Left lung (tissue), 14 donors: ENCODE measurements at places on chromosomes 16 and 17.
A peak's percentile ranks its signal among the peaks of the same experiment; 100 is the strongest.

GRCh38 chr16:66052745-66053144, 313.7 kb upstream of the CDH5 start:
- H3K36me3 ChIP-seq: no peaks in the 10 kb centered on the region
- DNase-seq: no peak
- no peaks in the 10 kb centered on the region for H3K27me3 ChIP-seq
- H3K4me3 ChIP-seq: no peak overlapping the region

DNA sequence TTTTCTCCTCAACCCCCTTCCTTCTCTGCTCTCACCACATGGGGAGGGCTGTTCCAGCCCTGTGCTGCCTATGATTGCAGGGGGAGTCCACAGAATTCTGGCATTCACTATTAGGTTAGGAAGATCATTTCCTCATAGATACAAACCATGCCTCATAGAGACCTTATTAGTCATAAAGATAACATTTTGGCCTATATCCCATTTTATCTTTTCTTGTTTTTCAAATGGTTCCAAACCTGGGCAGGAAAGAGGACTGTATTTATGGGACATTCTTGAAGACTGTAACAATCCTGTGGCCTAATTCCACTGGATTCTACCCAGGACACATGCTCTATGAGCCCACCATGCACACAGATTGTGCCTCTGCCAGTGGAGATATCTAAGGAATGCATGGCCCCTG, 51.7 kb downstream of the ASIC2 start:
- H3K36me3 ChIP-seq: no peaks in the 10 kb centered on the region
- DNase-seq: no peak
- no peak overlapping the region for H3K4me3 ChIP-seq
- H3K27me3 ChIP-seq: no peaks in the 10 kb centered on the region
- no peak overlapping the region for H3K27ac ChIP-seq
- no peaks in the 10 kb centered on the region for H3K4me1 ChIP-seq

DNA sequence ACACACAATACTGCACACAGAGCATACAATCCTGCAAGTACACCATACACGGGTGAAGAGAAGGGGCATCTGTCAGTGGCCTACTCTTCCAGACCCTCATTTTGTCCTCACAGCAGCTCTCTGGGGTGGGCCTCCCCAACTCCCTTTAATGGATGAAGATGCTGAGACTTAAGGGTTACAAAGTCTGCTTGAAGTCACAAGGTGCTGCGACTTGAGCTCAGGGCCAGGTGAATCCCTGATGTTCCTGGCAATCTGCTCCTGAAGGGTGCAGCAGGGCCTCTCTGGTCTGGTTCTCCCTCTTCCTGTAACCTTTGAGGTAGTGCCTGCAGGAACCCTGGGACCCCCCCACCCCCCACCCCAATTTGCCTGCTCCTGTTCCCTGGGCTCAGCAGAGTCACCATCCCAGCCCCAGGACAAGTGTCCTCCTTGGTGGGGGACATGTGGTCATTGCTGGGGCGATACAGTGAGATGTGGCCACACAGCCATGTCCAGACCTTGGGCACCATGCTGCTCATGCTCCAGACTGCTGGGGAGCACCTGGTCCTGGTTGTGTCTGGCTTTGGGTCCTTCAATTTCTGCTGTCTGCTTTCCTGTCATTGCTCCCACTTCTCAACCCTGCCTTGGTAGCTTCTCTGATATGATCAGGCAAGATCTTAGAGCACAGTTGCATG, 107.5 kb downstream of the METRNL start:
- H3K36me3 ChIP-seq: no peaks in the 10 kb centered on the region
- H3K27me3 ChIP-seq: no peaks in the 10 kb centered on the region
- no peak for DNase-seq
- no peak overlapping the region for H3K27ac ChIP-seq
- H3K4me3 ChIP-seq: no peak overlapping the region

DNA sequence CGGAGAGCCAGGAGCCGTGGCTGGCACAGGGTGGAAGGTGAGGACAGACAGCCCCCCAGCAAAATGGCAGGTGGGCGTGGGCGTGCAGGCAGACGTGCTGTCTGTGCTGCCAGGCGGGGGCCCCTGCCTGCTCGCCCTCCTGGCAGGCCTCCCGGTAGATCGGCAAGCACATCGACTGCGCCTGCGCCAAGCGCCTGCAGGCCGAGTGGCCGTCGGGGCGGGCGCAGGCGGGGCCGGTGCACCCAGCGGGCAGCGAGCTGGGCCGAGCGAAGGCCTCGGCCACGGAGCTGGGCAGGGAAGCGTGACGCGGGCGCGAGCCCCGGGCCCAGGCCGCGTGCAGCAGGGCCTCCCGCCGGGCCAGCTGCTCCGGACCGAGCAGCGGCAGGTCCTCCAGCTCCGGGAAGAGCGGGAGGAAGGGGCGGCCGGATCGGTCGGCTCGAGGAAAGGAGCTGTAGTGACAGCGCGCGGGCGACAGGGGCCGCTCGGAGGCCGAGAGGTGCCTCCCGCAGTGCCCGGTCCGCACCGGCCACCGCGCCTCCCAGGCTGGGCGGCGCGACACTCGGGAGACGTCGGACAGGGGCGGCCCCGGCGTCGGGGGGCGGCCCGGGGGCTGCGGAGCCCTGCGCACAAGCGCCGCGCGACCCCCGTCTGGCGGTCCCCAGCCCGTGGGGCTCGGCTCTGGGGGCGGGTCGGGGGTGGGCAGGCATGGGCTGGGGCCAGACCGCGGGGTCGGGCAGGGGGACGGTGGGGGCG, 16.9 kb downstream of the GRIN2C start:
- peaks cover 16% of the 10 kb centered on the region for H3K4me1 ChIP-seq
- peak; percentile 74 for DNase-seq
- H3K4me3 ChIP-seq: peak overlapping the region; percentile 36

DNA sequence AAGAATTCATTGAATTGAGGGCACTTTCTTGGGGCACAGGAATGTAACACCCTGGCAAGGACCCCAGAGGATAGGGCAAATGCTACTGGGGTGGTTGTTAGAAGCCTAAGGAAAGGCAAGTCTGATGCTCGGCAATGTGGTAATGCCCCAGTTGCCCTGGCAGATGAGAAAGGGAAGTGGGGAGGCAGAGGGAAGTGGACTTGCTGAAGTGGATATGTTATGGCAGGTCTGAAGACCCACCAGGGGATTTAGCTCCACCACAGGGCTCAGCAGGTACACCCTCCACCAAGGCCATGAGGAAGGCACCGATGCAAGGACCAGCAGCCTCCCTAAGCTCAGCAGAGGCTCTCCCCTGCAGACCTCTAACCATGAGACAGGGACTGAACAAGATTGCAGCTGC, 184.8 kb downstream of the IRX5 start:
- no peak overlapping the region for H3K4me3 ChIP-seq
- H3K36me3 ChIP-seq: no peaks in the 10 kb centered on the region
- no peaks in the 10 kb centered on the region for H3K27me3 ChIP-seq
- no peaks in the 10 kb centered on the region for H3K4me1 ChIP-seq

DNA sequence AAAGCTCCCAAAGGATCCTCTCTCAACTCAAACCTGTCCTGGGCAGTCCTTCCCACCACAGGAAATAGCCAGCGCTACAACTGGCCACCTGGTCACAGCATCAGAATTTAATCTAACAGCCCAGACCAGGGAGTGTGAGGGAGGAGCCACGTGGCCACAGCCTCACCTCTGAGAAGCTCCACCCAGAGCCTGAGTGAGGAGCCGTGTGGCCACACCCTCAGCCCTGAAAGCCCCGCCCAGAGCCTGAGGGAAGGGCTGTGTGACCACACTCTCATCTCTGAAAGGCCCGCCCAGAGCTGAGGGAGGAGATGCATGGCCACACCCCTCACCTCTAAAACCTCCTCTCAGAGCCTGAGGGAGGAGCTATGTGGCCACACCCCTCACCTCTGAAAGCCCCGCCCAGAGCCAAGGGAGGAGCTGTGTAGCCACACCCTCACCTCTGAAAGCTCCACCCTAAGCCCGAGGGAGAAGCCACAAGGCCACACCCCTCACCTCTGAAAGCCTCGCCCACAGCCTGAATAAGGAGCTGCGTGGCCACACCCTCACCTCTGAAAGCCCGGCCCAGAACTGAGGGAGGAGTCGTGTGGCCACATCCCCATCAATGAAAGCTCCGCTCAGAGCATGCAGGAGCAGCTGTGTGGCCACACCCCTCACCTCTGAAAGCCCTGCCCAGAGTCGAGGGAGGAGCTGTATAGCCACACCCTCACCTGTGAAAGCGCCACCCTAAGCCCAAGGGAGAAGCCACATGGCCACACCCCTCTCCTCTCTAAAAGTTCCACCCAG, 28.6 kb downstream of the SLC38A8 start:
- peak; percentile 83 for DNase-seq
- no peak overlapping the region for H3K4me3 ChIP-seq
- no peaks in the 10 kb centered on the region for H3K36me3 ChIP-seq
- H3K4me1 ChIP-seq: no peaks in the 10 kb centered on the region
- H3K27me3 ChIP-seq: no peaks in the 10 kb centered on the region
- H3K27ac ChIP-seq: no peak overlapping the region

GRCh38 chr16:23966597-23967394, 131.0 kb downstream of the PRKCB start:
- no peak overlapping the region for H3K27ac ChIP-seq
- no peak for DNase-seq
- H3K4me1 ChIP-seq: no peaks in the 10 kb centered on the region
- H3K36me3 ChIP-seq: no peaks in the 10 kb centered on the region
- no peak overlapping the region for H3K4me3 ChIP-seq

- H3K4me1 ChIP-seq: no peaks in the 10 kb centered on the region
- H3K4me3 ChIP-seq: no peak overlapping the region
- no peak for DNase-seq
- H3K27ac ChIP-seq: no peak overlapping the region
- H3K36me3 ChIP-seq: peaks cover 6% of the 10 kb centered on the region
- H3K27me3 ChIP-seq: no peaks in the 10 kb centered on the region
Measured at GRCh38 chr16:57434003-57434402, 13.2 kb downstream of the CIAPIN1 start.

GRCh38 chr17:17580662-17581470, 10.6 kb downstream of the PEMT start:
- no peaks in the 10 kb centered on the region for H3K4me1 ChIP-seq
- H3K4me3 ChIP-seq: no peak overlapping the region
- H3K36me3 ChIP-seq: no peaks in the 10 kb centered on the region
- no peak overlapping the region for H3K27ac ChIP-seq
- no peaks in the 10 kb centered on the region for H3K27me3 ChIP-seq

- H3K27ac ChIP-seq: no peak overlapping the region
- H3K4me3 ChIP-seq: no peak overlapping the region
- H3K27me3 ChIP-seq: no peaks in the 10 kb centered on the region
Measured at GRCh38 chr17:72998343-72998742, 94.1 kb downstream of the SLC39A11 start.

DNA sequence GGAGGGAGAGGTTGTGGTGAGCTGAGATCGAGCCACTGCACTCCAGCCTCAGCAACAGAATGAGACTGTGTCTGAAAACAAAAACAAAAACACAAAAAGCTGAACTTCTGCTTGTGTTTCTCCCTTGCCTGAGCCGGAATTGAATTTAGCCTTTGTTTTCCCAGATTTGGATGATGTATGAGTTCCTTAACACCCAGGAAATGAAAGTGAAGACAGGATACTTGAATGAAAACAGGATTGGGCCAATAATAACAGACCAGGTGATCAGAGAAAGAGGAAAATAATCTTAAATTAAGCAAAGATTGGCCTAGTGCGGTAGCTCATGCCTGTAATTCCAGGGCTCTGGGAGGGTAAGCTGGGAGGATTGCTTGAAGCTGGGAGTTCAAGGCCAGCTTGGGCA, 1.6 kb upstream of the NUPR1 start:
- H3K4me3 ChIP-seq: no peak overlapping the region
- H3K27me3 ChIP-seq: no peaks in the 10 kb centered on the region
- no peaks in the 10 kb centered on the region for H3K36me3 ChIP-seq
- no peak overlapping the region for H3K27ac ChIP-seq
- no peak for DNase-seq
- H3K4me1 ChIP-seq: peaks cover 11% of the 10 kb centered on the region

- H3K4me1 ChIP-seq: peaks cover 93% of the 10 kb centered on the region
- peak overlapping the region; percentile 30 for H3K27ac ChIP-seq
- H3K4me3 ChIP-seq: no peak overlapping the region
- no peaks in the 10 kb centered on the region for H3K27me3 ChIP-seq
- no peak for DNase-seq
- H3K36me3 ChIP-seq: no peaks in the 10 kb centered on the region
Measured at GRCh38 chr17:77383613-77384608, 243.1 kb downstream of the SEC14L1 start.

- H3K4me1 ChIP-seq: no peaks in the 10 kb centered on the region
- no peak overlapping the region for H3K27ac ChIP-seq
- H3K27me3 ChIP-seq: no peaks in the 10 kb centered on the region
- H3K4me3 ChIP-seq: no peak overlapping the region
- DNase-seq: peak; percentile 3
- no peaks in the 10 kb centered on the region for H3K36me3 ChIP-seq
Measured at GRCh38 chr17:80812362-80813088, 179.1 kb upstream of the CHMP6 start.

DNA sequence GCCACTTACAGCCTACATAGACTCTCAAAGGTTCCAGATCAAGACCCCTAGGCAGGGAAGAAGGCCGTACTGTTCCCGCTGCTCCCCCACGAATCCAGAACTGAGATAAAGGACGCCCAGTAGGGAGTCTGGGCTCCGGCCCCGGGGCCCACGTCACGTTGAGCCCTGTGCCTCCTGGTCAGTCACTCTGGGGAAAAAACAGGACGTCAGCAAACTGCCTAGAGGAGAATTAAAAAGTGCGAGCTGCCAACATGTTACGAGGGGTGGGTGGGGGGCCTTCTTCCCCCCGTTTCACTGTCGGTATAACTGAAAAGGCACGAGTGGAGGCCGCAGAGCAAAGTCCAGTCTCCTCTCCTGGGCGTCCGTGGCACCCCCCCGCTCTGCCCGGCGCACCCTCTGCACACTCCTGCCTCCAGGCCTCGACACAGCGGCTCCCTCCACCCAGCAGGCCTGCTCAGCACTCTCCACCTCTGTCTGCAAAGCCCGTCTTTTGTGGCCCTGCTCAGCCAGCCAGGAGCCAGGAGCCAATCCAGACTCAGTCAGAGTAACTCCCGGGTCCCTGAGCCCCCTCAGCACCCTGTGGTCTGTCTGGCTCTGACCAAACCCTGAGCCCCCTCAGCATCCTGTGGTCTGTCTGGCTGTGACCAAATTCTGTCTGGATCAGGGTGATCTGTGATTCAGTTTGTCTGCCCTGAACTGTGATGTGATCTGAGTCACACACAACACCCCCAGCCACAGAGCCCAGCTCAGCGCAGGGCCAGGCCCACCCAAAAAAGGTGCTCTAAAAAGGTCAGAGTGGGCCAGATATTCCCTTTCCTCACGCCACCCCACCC, 6.2 kb downstream of the ITGAE start:
- H3K4me1 ChIP-seq: peaks cover 34% of the 10 kb centered on the region
- no peaks in the 10 kb centered on the region for H3K27me3 ChIP-seq
- H3K36me3 ChIP-seq: no peaks in the 10 kb centered on the region
- no peak overlapping the region for H3K4me3 ChIP-seq
- DNase-seq: no peak
